ENCODE measurements at places on chromosomes 2 and 18. TPM values are rescaled to one million over a fixed set of nuclear protein-coding genes. Genes with fewer than 3 reads are reported as not detected.

DNA sequence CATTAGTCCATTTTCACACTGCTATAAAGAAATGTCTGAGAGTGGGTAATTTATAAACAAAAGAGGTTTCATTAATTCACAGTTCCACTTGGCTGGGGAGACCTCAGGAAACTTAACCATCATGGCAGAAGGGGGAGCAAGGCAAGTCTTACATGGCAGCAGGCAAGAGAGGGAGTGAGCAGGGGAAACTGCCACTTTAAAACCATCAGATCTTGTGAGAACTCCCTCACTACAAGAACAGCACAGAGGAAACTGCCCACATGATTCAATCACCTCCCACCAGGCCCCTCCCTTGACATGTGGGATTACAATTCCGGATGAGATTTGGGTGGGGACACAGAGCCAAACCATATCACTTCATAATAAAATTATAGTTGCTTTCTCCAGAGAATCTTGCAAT is 365.5 kb upstream of the ID2 start:
- no peak for DNase-seq

GRCh38 chr2:187198136-187198535 is 249.9 kb downstream of the CALCRL start:
- DNase-seq, result no peak

DNA sequence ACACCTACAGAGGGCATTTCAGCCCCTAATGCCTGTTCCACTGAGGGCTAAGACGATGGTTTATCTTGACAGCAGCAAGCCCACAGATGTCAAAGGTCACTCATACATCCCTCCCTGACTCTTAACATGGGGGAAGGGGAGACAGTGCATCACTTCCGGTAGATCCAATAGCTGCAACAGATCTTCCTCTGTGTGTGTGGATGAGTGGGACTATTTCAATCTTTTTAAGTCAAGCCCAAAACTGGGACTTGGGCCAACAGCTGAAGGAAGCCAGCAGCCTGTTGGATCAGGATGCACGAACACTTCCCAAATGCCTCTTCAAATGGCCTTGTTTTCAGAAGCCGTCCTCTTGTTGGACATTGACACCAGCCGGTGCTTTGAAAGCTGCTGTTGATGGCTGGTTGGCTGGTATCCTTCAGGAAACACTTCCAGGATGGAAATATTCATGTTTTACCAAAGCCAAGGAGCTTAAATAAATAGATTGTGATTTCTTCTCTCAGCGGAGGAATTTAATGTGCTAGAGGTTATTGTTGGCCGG is 59.2 kb downstream of the IL1R2 start:
- DNase-seq, result no peak

GRCh38 chr2:20427931-20428526 is 18.8 kb upstream of the RHOB start:
- peak; percentile 41 for DNase-seq

GRCh38 chr18:63074981-63075404 is 244.6 kb downstream of the BCL2 start:
- no peak for DNase-seq

MERTK gene
- 47.0 TPM for total RNA-seq

ABCG8 gene
- total RNA-seq, result not detected

GRCh38 chr2:166152064-166152463 is 24.2 kb upstream of the SCN1A start:
- DNase-seq, result no peak

DNA sequence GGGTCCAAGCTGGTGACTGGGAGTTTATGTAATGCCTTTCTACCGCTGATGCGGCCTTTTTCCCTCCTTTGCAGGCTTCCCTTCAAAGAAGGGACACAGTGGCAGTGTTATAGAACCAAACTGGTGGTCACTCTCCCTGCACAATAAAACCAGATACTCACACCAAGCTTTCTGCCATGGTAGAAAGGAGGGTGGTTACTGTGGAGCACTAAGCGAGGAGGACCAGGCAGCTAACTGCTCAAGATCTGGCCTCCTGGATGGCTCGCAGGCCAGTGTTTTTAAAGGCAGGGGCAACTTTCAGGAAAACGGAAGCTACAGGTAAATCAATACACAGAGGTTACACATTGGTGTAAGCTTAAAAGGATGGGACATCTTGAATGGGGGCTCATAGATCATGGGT is 89.4 kb downstream of the BIN1 start:
- no peak for DNase-seq

DNA sequence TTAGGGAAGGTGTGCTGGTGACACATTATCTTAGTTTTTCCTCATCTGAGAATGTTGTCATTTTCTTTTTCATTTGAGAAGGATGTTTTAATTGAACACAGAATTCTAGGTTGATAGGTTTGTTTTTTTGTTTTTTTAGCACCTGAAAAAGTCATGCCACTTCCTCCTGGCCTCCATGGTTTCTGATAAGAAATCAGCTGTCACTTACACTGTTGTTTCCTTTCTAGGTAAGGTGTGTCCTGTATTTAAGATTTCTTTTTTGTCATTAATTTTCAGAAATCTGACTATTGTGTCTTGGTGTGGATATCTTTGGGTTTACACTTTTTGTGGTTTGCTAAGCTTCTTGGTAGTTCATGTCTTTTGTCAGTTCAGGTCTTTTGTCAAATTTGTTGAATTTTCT is 99.3 kb downstream of the ROCK1 start:
- no peak for DNase-seq
